ENCODE measurements at places on chromosomes 5 and 9.
A peak's percentile ranks its signal among the peaks of the same experiment; 100 is the strongest.

- DNase-seq: no peak
Observed at GRCh38 chr5:134029156-134029555, 24.4 kb upstream of the VDAC1 start.

DNA sequence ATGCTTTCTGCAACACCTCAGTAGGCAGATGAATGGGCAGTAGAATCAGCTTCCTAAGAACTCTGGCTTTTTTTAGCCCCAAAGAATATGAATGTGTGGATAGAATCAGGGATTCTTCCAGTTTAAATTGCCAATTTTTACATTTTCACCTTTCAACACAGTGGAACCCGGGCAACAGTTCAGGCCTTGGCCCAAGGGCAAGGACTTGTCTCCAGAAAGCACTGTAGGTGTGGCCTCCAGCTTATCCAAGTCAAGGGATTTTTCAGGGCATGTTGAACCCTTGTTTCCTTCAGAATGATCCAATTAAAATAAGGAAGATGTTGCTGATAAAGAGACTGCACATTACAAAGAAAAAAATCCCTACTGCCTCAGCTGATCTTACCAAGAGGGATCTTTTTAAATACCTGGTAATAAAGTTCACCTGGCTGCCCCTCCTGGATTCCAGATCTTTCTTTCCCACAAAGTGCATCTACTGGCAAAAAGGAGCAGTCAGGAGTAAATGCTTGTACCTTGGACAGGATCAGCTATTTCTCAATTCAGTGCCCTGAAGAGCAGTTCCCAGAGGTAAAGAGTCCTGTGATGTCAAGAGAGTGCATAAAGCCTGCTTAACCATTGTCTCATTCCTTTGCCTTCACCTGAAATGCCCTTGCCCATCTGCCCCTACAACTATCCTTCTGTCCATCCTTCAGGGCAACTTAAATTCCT is 80.1 kb upstream of the PLPP6 start:
- DNase-seq: no peak

GRCh38 chr9:68838245-68838644 is 133.2 kb downstream of the PIP5K1B start:
- no peak for DNase-seq

DNA sequence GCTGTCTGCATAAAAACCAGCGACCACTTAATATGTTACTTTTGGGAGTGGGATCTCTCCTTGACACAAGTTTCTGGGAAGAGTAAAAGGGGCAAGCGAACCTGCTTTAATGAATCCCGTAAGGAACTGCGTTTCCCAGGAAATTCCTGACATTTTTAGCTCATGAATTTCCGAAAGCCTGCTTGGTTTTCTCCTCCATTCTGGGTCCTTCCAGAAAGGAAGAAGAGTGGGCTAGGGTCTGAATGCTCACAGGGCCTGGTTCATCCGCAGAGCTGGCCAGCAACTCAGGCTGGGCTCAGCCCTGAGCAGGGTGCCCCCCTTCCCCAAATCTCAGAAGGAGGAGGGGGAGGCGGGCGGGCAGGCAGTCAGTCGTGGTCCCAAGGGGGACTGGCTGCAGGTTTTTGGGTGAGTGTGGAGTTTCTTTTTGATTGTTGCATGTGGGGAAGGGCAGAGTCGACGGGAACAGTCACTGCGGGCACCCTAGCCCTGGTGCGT is 1.2 kb upstream of the PURA start:
- DNase-seq: no peak

DNA sequence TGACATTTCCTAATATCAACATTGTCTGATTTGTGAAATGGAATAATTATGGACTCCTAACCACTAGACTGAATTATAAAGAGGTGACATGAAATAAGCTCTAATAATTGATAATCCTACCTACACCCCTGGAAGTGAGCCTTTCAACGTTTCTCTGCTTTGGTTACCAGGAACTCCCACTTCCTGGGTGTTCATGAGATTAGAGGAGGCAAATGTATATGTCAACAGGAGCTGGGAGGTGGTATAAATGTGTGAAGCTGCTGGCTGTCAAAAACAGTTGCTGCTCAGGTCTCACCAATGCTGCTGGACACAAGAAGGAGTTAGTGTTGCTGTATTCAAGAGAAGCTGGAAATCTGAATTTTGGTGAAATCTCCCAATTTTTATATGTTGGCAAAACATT is 96.8 kb downstream of the CAMK4 start:
- no peak for DNase-seq

- DNase-seq: no peak
Observed at GRCh38 chr9:136777359-136777758, 13.0 kb upstream of the LCN15 start.

GRCh38 chr5:64108674-64109073 is 57.0 kb upstream of the RNF180 start:
- no peak for DNase-seq

DNA sequence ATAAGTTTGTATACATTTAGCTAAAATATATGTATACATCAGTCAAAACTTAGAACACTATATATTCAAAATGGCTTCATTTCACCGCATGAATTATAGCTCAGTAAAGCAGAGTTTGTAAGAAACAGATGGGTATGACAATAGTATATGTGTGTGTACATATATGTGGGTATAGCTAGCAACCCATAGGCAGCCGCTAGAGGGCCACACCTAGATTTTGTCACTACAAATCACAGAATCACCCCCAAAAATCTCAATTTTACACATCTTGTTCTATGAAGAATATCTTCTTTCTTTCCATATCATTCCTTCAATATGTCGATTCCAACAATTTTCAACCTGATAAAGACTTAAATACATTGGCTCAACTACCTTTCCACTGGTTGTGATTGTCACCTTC is 357.8 kb upstream of the CCNG1 start:
- DNase-seq: no peak

GRCh38 chr9:99809586-99810319 is 11.9 kb upstream of the NR4A3 start:
- no peak for DNase-seq

DNA sequence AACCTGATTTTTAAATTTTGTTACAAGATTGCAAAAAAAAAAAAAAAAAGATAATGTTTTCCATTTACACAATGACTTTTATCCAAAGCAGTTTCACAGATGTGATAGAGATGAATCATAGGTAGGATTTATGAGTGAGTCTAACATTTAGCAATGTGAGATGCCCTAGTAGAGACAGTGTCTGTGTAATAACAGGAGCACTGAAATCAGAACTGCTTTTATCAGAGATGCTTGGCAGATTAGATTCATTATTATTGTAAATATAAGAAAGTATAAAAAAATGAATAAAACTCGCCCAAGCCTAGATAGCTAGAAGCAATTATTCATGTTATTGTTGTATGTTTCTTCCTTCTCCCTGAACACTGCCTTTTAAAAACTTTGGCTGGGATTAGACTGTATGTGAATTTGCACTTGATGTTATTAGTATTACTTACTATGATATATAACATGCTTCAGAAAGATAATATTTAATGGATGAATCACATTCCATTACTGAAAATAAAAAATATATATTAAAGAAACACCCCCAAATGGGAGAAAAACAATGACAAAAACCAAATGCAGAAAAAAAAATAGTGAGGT is 567.3 kb upstream of the KLF4 start:
- DNase-seq: no peak

- no peak for DNase-seq
Observed at GRCh38 chr5:99715921-99716320, 787.1 kb upstream of the CHD1 start.

GRCh38 chr5:179762079-179762780 is 29.6 kb downstream of the MAML1 start:
- peak; percentile 48 for DNase-seq

DNA sequence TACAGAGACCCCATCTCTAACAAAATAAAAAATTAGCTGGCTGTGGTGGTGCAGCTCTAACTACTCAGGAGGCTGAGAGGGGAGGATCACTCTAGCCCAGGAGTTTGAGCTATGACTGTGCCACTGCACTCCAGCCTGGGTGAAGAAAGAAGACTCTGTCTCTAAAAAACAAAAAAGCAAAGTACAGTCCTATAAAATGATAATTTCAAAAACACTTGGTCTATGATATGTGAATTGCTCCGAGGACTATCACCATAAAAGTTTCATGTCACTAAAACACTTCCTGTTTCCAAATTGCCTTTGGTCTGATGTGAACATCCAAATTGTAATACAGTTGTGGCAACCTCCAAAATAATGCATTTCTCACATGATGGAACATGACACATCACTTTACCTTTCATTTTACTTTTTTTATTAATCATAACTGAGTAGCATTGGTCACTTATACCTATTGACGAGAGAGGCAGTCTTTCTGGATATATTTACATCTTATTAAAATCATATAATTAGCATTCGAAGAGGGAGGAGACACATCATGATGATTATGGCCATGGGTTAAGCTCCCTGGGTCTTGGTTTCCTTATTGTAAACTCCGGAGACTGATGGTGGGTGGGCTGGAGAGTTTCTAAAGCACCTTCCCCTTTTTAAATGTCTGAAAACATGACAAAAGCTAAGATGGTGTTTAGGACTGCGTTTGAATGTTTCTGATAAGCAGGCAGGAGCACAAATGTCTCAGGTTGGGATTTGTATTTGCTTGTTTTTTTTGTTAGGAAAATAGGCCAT is 25.8 kb upstream of the CD180 start:
- DNase-seq: no peak

DNA sequence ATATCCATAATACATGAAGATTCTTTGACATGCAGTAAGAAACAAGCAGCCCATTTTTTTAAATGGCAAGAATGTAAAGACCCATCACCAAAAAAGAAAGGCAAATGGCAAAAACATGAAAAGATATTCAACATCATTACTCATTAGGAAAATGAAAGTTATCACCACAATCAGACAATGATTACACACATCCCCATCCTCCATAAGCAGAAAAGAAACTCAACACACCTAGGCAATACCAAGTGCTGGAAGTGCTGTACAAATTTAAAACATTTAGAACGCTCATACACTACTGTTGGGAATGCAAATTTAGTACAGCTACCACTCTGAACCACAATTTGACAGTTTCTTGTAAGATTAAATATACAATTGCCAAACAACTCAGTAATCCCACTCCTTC is 466.7 kb downstream of the ACTL7B start:
- DNase-seq: no peak

DNA sequence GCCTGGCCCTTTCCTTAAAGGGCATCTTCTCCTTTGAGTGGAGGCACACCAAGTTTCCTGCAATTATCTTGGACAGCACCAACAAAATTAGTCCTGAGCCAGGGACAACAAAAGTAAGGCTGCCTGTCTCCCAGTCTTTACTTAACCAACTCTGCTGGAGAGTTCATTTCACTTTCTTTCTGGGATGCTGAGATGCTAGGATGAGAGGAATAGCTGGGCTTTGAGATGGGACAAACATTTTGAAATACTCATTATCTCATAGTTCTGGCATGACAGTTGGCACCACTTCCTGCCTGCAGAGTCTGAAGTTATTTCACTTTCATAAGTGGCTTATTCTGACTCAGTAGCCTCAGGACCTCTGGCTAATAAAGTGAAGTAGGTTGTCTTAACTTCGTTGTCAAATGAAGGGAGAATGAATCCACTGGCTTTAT is 157.0 kb downstream of the C9orf152 start:
- no peak for DNase-seq

- DNase-seq: no peak
Observed at GRCh38 chr5:4544049-4544670, 596.0 kb upstream of the ADAMTS16 start.

- no peak for DNase-seq
Observed at GRCh38 chr5:151106043-151106442, 25.2 kb upstream of the TNIP1 start.

- no peak for DNase-seq
Observed at GRCh38 chr9:115395511-115396021, 277.6 kb upstream of the TNC start.

DNA sequence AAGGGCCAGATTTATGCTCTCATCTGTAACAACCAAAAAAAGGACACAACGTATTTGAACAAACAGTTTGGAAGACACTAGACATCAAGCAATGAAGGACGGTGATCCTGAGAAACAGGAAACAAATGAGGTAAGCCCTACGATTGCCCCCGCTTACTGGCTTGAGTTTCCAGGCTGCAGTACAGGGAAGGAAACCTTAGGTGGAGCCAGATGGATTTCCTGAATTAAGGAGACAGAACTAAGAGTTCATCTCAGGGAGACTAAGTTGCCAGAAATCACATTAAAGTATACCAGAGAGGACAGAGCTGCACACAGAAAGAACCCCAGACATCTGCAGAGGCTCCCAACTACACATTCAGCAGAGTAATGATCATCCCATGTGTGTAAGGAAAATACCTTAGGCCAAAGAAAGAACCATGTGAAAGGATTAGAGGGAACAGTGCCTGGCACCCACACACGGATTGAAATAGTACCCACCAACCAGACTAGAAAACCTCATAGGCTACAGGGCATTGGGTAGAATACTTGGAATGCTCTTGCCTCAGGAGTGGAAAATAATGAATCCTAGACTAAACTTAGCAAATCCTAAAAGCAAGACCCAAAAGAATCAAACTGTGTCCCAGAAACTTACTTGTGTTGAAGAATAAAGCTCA is 99.3 kb upstream of the NIPBL start:
- DNase-seq: no peak

DNA sequence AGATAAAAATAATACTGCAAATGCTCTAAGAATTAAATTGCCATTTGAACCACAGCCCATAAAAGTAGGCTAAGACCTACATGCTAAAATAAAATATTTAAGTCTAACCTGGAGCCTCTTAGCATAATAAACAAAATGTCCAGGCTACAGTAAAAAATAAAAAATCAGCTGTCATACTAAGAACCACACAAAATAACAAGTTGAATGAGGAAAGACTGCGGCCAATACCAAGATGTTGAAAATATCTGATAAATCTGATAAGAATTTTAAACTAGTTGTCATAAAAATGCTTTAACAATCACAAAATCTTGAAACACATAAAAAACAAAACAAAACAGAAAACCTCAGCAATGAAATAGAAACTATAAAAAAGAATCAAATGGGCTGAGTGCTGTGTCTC is 336.9 kb upstream of the MSX2 start:
- no peak for DNase-seq

DNA sequence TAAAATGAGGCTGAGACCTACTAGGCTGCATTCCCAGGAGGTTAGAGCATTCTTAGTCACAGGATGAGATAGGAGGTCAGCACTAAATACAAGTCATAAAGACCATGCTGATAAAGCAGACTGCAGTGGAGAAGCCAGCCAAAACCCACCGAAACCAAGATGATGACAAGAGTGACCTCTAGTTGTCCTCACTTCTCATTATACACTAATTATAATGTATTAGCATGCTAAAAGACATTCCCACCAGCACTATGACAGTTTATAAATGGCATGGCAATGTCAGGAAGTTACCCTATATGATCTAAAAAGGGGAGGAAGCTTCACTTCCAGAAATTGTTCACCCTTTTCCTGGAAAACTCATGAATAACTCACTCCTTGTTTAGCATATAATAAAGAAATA is 88.6 kb downstream of the PLPPR1 start:
- no peak for DNase-seq
